ENCODE measurements at places on chromosomes 6 and 20.

DNA sequence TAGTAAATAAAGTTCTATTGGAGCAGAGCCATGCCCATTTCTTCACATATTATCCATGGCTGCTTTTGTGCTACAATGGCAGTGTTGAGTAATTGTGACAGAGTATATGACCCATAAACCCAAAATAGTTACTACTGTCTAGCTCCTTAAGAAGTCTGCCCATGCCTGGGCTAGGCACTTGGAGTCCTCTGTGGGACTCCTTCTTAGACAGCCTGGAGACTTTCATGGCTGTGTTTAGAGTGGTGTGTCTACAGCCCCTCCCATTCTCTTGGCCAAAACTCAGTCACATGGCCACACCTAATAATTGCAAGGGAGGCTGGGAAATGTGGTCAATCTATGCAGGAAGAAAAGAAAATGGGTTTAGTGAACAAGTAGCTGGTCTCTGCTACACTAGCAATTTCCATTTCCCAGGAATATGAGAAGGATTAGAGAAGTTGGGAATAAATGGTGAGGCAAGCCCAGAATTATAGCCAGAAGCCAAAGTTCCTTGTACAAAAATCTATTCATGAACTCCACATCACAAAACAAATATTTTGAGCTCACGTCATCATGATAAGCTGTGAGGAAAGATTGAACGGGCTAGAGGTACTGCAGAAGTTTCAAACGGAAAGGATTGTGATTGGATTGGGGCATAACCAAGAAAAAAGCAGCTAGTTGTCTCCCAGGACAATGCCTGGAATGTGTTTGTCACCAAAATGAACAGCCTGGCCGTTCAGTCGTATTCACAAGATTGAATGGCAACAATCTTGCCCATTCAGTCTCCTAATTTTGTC is 251.8 kb upstream of the PLN start:
- DNase-seq = no peak

- DNase-seq = no peak
Measured at GRCh38 chr6:46653439-46654195, 842 bp downstream of the SLC25A27 start.

DNA sequence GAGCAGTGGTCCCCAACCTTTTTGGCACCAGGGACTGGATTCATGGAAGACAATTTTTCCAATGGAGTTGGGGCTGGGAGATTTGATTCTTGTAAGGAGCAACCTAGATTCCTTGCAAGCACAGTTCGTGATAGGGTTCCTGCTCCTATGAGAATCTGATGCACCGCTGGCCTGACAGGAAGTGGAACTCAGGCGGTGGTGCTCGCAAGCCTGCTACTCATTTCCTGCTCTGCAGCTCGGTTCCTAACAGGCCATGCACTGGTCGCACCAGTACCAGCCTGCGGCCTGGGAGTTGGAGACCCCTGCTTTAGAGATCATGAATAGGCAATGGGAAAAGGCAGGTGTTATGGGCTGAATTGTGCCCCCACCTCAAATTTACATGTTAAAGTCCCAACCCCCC is 131.2 kb downstream of the PFDN4 start:
- no peak for DNase-seq

- no peak for DNase-seq
Measured at GRCh38 chr6:168030908-168031307, 33.4 kb downstream of the KIF25 start.

- DNase-seq = no peak
Measured at GRCh38 chr20:61252601-61253263, 671 bp downstream of the CDH4 start.

- no peak for DNase-seq
Measured at GRCh38 chr6:17869010-17869752, 118.3 kb downstream of the KIF13A start.

- DNase-seq = no peak
Measured at GRCh38 chr20:22838001-22838400, 197.1 kb upstream of the SSTR4 start.

GRCh38 chr6:128712898-128713297 is 170.0 kb upstream of the LAMA2 start:
- no peak for DNase-seq
